Calu3 (cell line): ENCODE measurements at places on chromosomes 16 and 17. TPM values are rescaled to one million over a fixed set of nuclear protein-coding genes. Genes with fewer than 3 reads are reported as not detected.

DNA sequence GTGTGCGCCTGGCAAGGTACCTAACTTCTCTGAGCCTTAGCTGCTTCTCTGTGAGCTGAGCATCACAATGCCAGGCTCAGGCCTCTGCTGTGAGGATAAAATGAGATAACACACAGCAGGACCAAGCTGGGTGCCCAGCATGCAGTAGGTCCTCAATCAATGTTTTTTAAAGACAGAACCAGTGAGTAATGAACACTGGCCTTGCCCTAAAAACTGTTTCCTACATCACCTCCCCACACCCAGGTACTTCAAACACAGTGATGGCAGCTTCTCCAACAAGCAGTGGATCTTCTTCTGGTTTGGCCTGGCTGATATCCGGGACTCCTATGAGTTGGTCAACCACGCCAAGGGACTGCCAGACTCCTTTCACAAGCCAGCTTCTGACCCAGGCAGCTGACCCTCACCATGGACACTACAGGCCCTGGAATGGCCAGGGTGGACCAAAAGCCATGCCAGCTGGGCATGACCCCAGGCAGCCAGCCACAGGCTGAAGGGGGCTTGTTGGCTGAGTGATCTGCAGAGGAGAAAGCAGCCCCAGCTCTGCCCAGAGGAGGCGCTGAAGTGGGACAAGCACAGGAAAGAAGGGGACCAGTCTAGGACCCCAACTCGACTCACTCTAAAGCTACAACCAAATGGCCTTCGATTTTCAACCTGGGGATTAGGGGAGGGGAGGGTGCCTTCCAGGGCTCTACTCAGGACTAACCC lies 3.9 kb downstream of the NAGS start:
- H3K36me3 ChIP-seq: peaks cover 44% of the 10 kb centered on the region
- H3K4me1 ChIP-seq: peaks cover 18% of the 10 kb centered on the region
- H3K4me3 ChIP-seq: peak overlapping the region; percentile 80
- peaks cover 34% of the 10 kb centered on the region for H3K27me3 ChIP-seq
- peak overlapping the region; percentile 65 for H3K27ac ChIP-seq

- H3K36me3 ChIP-seq: peaks cover 88% of the 10 kb centered on the region
- H3K27ac ChIP-seq: peak within 1 kb of the TSS; percentile 83
- H3K4me1 ChIP-seq: peaks cover 21% of the 10 kb centered on the region
- H3K4me3 ChIP-seq: peak within 1 kb of the TSS; percentile 93
Observed at GRCh38 chr17:45432405-45433158, at the start of gene ARHGAP27. TSS of gene ARHGAP27 (minus strand) at chr17:45432870. CDS start at chr17:45430279, 2,591 bp downstream.

DNA sequence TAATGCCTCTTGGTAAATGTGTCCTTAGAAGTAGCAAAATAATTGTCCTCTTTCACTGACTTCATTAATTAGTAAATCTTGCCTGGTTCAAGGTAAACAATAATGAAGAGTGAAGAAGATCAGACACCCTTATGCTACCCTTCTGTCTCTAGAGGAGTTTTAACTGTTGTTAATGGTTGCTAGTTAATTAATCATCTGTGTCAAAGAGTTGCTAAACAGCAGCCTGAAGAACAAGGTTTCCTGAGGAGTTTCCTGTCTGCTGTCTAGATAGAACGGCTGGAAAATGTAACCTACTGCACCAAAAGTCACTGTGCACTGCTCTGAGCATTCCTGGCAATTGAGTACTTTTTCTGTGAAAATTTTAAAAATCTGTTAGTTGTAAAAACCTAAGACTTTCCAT lies 131.3 kb downstream of the NLK start:
- H3K36me3 ChIP-seq: no peaks in the 10 kb centered on the region
- H3K27ac ChIP-seq: no peak overlapping the region
- no peaks in the 10 kb centered on the region for H3K4me1 ChIP-seq
- no peak overlapping the region for H3K4me3 ChIP-seq

The GP2 gene
- not detected in 2 replicates for total RNA-seq

The ENPP7 gene
- total RNA-seq: not detected in 2 replicates
